Right atrium auricular region (tissue), 2 donors: ENCODE measurements at places on chromosomes 5 and 9. TPM values are rescaled to one million over a fixed set of nuclear protein-coding genes. Genes with fewer than 3 reads are reported as not detected.

DNA sequence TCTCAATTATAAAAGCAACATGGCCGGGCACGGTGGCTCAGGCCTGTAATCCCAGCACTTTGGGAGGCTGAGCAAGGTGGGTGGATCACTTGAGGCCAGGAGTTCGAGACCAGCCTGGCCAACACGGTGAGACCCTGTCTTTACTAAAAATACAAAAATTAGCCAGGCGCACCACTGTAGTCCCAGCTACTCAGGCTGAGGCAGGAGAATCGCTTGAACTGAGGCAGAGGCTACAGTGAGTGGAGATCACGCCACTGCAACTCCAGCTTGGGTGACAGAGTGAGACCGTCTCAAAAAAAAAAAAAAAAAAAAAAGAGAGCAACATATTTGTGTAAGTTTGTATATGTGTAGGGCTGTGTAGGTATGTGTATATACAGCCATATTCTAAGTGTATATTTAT is 7.5 kb downstream of the RPS6 start:
- no peak for DNase-seq

- DNase-seq, result no peak
Observed at GRCh38 chr5:38994324-38994927, 79.8 kb downstream of the RICTOR start.

- DNase-seq, result no peak
Observed at GRCh38 chr5:133902511-133903118, 65.8 kb downstream of the C5orf15 start.

DNA sequence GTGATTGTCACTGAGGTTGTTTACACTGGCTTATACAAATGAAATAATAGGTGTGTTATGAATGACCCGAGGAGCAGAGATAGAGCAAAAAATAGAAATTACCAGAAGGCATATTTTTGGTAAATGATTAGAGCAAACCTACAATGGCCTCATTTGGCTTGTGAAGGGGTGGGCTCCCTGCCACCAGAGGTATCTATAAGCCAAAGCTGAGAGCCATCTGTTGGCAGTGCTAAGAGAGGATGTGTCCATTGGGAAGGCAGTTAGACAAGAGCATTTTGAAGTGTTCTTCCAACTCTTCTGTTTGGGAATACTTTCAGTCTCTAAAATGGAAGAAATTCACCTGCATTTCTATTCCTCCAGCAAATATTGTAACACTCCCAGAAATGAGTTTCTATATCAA is 10.6 kb downstream of the NIPAL4 start:
- DNase-seq, result no peak

GRCh38 chr5:167513381-167513780 is 778.1 kb upstream of the WWC1 start:
- no peak for DNase-seq

DNA sequence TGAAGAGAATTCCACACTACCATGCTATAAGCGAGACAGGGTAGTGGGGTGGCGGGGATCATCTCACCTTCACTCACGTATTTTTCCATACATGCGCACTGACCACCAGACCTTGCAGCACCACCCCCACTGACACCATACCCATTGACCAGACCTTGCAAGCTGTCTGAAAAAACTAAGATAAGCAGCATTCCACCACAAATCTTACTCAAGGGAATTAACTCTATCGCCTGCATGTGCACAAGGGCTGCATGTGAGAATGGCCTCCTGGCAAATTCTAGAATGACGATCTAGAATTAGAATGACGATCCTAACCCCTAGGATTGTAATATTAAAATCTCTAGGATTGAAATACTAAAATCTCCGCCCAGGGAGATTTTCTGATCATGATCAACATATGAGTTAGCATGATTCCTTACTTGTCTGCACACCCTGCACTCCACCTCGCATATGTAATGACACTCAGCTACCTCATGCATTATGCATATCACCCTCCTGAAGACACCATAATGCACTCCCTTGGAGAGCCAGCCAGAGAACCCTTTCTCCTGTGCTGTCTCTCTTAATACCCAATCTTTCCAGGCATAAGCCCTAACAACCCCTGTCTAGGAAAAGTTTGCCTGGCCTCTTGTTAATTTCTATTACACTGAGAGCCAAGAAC is 11.7 kb downstream of the SOX30 start:
- DNase-seq, result no peak

GRCh38 chr5:76764374-76764773 is 48.4 kb downstream of the F2R start:
- no peak for DNase-seq

- no peak for DNase-seq
Observed at GRCh38 chr5:89998519-89999305, 410.8 kb downstream of the CETN3 start.

DNA sequence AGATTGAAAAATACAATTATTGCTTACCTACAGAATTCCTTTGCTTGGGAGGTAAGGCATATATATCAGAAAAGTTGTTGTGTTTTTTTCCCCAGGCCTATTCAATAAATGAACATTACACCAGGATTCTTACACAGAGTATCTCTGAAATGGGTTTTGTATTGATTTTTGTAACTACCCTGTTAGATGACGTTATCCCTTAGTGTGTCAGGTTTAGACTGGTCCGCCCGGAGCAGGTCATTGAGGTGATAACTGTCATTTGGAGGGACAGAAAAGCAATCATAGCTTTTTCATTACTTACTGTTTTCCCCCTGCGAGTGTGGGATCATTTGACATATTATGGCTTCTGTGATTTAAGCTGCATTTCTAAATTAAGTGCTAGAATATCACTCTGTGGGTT is 715.2 kb upstream of the ADAMTS16 start:
- DNase-seq, result no peak

PGM5 gene
- total RNA-seq, result 281 TPM

TTC39B gene
- total RNA-seq, result 2.0 TPM

NEUROG1 gene
- total RNA-seq, result not detected

TAF1L gene
- total RNA-seq, result not detected

SLCO4C1 gene
- total RNA-seq, result 0.22 TPM

RAB3C gene
- 0.16 TPM for total RNA-seq
